ENCODE measurements at places on chromosomes 6 and 20.

DNA sequence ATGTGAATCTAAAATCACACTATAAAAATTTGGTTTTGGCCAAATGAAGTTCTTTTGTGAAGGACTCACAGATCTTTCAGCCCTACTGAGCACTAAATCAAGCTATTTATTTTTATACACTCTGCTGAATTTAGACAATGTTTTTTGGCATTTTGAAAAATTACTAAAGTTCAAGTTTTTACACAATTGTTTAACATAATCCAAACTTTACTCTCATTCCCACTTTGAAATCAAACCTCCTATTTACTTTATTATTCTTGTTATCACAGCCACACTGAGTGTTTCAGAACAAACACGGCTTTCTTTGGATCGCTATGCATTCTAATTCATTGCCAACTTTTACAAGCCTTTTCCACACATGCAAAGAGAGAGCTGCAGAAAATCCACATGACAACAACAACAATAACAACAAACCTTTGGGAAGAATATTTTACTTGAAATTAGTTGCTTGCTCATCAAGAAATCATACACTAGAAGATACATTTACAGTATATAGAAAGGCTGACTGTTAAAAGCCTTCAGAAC, 49.1 kb upstream of the TMEM30A start:
- H3K4me1 ChIP-seq = no peaks in the 10 kb centered on the region
- H3K36me3 ChIP-seq = no peaks in the 10 kb centered on the region
- H3K4me3 ChIP-seq = no peak overlapping the region

DNA sequence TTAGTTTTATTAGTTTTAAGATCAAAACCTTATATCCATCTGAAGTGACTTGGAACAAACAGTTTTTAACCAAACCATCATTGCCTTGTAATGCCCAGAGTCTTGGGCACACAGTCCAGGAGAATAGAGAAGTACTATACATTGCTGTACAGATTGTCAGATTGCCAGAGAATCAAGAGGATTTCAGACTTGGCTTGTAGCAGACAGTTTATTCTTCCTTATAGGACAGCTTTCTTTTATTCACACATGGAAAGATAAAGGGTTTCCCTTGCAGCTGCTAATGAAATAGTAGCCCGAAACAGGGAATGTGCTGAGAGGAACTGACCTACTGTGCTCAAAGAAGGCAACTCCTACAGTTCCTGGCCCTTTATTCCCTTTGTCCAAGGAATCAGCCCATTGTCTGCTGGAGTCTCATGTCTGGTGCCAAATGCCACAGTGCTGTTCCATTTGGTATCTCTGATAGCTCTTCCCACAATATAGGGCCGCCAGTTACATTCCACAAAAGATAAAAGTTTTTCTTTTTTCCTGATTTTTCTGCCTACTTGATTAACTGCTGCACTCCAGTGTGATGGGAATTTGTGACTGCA, 30.6 kb downstream of the DCBLD1 start:
- no peak for DNase-seq
- H3K36me3 ChIP-seq = no peaks in the 10 kb centered on the region
- H3K4me1 ChIP-seq = no peaks in the 10 kb centered on the region
- no peak overlapping the region for H3K4me3 ChIP-seq
- no peaks in the 10 kb centered on the region for H3K27me3 ChIP-seq
- no peak overlapping the region for H3K27ac ChIP-seq

GRCh38 chr6:107506145-107506544, 16.2 kb downstream of the SOBP start:
- no peak overlapping the region for H3K4me3 ChIP-seq
- H3K4me1 ChIP-seq = no peaks in the 10 kb centered on the region
- DNase-seq = peak; percentile 75

DNA sequence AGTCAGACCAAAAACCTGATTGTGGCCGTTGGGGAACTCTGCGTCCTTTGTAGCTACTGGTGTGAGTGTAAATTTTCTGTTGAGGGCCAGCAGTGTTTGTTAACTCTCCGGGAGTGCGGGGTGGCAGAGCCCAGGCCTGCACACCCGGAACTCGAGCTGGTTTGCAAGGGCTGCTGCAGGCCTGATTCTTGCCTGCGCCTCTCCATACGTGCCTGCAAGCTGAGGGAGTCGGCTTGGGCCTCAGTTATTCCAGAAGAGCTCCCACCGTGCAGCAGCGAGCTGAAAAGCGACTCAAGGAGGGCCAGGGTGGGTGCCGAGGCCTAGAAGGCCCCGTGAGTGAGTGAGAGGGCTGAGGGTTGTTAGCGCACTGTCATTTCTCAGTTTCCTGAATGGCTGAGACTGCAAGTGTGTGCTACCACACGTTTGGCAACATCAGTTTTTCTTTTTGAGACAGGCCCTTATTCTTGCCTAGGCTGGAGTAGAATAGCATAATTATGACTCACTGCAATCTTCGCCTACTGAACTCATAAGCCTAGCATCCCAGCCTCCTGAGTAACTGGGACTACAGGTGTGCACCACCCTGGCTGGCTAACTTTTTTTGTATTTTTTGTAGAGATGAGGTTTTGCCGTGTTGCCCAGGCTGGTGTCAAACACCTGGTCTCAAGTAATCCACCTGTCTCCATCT, 33.9 kb upstream of the KIF13A start:
- no peak for DNase-seq
- H3K27me3 ChIP-seq = no peaks in the 10 kb centered on the region
- no peak overlapping the region for H3K4me3 ChIP-seq
- no peaks in the 10 kb centered on the region for H3K36me3 ChIP-seq
- no peak overlapping the region for H3K27ac ChIP-seq
- no peaks in the 10 kb centered on the region for H3K4me1 ChIP-seq

DNA sequence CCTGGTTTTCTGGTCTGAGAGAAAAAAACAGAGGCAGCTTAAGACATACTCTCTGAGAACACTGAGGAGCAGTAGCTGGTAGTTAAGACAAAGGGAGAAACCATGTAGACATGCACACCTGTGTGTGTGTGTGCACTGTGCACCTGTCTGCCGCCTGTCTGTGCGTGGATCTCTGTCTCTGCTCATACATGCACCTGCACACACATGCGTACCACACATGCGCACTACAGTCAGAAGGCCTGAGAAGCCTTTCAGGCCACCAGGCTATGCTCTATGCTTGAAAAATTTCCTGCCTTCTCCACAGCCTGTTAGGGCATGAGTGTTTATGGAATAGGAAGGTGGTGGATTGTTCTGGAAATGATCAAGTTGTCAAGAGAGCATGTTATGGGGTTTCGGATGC, 103.5 kb downstream of the CDH4 start:
- no peak overlapping the region for H3K27ac ChIP-seq
- no peak overlapping the region for H3K4me3 ChIP-seq
- H3K36me3 ChIP-seq = no peaks in the 10 kb centered on the region
- H3K4me1 ChIP-seq = no peaks in the 10 kb centered on the region
- no peak for DNase-seq

Data from small intestine (tissue), 16 donors.